ENCODE measurements at places on chromosomes 2 and 18. TPM values are rescaled to one million over a fixed set of nuclear protein-coding genes. Genes with fewer than 3 reads are reported as not detected.

Gene COX7A2L
- polyA plus RNA-seq, result 157 TPM

Gene SFTPB
- not detected for polyA plus RNA-seq

Gene ICOS
- polyA plus RNA-seq, result not detected

Gene IL18R1
- polyA plus RNA-seq, result 0.98 TPM

Gene TUBA4B
- polyA plus RNA-seq, result not detected

Gene MEIS1
- polyA plus RNA-seq, result 18.6 TPM

Gene GKN1
- polyA plus RNA-seq, result 0.38 TPM

Gene PTPRM
- 85.9 TPM for polyA plus RNA-seq

Gene GALNT14
- 1.8 TPM for polyA plus RNA-seq

Gene SERPINB4
- polyA plus RNA-seq, result not detected

Gene CMPK2
- polyA plus RNA-seq, result 3.2 TPM

- DNase-seq, result no peak
Measured at GRCh38 chr2:75064691-75065396, 106.4 kb downstream of the POLE4 start.

DNA sequence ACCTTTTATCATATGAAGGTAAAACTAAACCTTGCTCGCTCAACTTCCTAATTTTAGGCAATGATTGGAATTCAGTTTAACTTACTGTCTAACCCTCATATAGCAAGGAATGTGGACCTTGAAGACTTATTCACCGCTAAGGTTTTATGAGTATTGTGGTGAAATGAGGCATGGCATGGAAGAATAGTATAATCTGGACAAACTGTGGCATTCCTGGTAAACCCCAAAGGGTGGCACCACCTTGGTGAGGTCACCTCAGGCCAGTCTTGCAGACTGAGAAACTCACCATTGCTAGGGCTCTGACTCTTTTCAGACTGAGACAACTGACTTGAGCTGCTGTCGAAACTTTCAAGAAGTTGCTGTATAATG is 51.1 kb upstream of the EHBP1 start:
- peak; percentile 36 for DNase-seq

- no peak for DNase-seq
Measured at GRCh38 chr18:34729264-34729663, 19.2 kb downstream of the DTNA start.

- peak; percentile 26 for DNase-seq
Measured at GRCh38 chr2:52934323-52934898, 833.2 kb upstream of the CHAC2 start.

- DNase-seq, result no peak
Measured at GRCh38 chr2:233002829-233003657, 10.0 kb downstream of the NGEF start.

- no peak for DNase-seq
Measured at GRCh38 chr18:10284540-10285282, 169.7 kb upstream of the APCDD1 start.

DNA sequence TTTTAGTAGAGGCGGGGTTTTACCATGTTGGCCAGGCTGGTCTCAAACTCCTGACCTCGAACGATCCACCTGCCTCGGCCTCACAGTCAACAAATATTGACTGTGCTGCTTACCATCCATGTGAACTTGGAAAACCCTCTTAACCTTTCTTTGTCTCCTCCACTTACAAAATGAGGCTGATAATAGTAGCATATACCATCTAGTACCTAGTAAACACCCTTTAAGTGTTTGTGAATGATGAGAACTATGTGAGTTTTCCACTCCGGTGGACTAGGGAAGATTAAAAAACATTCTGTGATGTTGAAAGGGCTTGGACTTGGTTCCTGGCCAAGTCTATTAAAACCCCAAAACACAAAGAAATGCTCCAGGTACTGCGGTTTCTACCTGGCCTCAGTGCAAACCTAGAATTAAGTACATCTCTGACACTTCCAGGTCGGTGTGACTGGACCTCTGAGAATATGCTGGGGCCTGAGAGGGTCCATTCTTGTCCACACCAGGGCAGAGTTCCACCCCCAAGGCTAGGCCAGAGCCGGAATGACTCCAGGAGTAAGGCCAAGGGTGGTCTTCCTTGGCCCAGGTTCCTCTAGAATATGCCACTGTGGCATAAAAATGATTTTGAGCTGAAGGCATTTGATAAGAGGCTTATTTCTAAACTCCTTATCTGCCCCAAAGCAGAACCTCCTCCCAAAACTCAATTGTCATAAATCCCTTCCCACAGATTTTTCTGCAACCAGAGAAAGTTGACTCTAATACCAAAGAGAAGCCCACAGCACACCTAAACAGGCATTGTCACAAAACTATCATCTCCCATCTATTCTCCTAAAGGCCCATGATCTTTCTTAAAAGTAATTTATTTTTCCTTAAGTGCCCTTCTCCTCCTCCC is 217.5 kb downstream of the TGIF1 start:
- DNase-seq, result no peak

DNA sequence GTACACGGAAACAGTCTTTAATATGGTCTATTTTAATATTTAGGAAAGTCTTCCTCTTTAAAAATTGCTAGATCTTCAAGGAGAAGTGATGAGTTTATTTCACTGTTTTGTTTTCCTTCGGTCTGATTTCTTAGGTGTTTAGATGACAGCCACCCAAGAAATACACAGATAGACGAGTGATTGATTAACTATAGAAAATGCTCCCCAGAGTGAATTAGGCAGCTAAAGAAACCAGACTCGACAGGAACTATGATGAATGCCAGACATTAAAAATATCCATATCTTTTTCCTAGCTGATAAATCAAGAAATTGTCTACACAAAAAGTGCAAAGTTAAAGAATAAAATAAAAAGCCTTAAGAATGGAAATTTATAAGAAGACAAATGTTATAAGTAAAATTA is 888.7 kb upstream of the CNTNAP5 start:
- no peak for DNase-seq

- no peak for DNase-seq
Measured at GRCh38 chr2:222792001-222792611, 68.7 kb upstream of the ACSL3 start.

DNA sequence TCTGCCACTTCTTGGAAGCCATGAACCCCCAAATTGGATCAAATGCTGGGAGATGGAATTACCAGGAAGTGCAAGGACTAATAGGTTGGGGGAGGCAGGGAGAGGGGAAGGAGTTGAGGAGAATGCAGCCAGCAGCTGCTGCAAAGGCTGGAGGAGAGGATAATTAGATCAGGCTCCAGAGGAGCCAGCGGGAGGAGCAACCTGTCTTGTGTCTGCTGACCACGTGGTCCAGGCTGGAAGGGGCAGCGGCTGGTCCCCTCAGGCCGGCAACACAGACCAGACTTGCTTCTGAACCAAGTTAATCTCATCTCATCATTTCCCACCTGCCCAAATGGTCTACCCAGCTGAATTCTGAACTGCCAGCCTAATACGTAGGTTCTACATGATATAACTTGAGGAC is 68.3 kb downstream of the MRO start:
- DNase-seq, result no peak

DNA sequence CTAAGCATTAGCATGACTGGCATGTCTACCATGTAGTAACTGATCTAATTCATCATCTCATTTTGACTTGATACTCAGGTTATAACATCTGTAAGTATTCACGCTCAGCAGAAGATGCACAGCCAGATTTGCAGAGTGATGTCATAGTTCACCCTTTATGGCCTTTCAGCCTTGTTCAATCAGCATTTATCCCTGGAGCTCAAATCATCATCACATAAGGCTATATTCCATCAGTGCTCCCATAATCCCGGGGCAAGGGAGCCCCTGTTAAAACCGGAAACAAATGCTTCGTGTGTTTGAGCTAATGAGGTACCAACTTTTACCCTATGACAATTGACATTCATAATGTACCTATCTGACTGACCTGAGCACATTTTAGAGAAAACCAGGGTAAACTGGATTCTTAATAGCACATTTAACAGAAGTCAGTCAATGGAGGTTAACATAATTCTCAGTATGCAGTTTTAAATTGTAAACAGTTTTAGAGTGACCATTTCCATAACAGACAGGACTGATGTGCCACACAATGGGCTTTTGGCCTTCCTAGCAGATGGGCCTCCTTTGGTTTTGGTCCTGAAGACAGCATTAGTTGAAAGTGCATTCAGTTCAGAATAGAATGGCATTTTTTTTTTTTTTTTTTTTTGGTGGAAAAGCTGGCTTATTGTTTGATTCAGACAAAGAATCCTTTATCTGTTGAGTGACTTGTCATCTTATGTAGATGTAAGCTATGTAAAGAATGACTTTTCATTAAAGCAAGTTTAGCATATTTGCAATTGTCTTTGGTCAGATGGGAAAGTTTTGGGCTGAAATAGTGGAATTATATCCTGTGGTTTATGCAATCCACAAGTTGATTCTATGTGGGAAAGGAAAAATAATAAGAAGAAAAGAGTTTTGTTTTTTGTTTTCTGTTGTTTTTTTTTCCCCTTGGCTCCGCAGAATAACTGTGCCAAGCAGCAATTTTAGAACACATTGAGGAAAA is 866.0 kb upstream of the ACVR2A start:
- no peak for DNase-seq

DNA sequence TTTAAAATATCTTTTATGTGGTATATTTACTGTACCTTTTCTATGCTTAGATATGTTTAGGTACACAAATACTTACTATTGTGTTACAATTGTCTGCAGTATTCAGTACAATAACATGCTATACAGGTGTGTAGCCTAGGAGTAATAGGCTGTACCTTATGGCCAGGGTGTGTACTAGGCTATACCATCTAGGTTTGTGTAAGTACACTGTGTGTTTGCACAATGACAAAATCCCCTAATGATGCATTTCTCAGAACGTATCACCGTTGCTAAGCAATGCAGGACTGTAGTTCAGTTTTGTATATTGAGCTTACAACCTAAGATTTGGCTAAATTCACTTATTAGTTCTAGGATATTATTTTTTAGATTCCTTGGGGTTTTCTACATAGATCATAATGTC is 332.3 kb upstream of the HS6ST1 start:
- DNase-seq, result no peak

DNA sequence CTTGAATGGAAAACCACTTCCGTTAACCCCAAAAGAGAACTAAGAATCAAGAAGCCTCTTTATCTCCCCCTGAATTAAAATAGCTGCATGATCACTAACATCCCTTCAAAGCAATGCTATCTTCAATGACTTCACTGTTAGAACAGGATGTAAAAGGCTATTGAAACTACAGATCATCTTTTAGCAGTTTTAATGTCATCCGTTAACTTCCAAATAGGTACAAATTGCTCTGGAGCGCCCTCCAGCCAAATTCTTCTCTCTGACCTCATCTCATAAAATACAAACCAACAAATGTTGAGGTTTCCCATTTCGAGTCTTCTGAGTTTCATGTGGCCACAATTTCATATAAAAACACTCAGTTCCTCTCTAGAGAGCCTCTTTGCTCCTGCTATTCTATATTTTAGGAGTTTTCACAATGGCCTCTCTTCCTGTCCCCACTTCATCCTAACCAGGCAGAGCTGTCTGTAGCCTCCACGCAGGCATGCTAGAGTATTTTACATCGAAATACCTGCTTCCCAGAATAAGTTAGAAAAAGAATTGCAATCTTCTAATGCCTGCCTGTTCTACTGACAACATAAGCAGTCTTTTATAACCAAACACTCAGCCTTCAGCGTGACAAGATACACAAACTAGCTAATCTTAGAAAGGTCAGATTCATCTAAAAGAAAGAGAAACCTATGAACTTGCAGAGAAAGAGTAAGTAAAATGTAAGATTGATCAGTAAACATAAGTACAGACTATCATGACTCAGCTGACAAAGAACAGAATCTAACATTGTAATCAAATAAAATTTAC is 37.9 kb downstream of the B4GALT6 start:
- no peak for DNase-seq

GRCh38 chr18:27621236-27621890 is 436.3 kb upstream of the CHST9 start:
- no peak for DNase-seq

DNA sequence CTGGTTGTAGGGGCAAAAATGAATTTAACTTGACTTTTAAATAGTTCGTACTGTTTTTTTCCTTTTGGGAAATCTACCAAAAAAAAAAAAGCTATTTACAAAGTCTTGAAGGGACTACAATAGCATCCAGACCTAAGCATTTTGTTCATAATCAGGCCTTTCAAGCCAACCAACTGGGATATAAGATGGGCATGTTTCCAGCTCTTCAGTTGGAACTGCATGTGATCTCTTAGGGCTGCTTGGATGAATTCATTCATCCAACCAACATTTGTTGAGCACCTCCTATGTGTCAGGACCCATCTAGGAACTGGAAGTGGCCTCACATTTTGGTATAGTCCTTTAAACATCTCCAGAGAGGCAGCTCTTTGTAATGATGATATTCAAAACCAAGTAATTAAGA is 98.6 kb downstream of the AAK1 start:
- DNase-seq, result peak; percentile 69

DNA sequence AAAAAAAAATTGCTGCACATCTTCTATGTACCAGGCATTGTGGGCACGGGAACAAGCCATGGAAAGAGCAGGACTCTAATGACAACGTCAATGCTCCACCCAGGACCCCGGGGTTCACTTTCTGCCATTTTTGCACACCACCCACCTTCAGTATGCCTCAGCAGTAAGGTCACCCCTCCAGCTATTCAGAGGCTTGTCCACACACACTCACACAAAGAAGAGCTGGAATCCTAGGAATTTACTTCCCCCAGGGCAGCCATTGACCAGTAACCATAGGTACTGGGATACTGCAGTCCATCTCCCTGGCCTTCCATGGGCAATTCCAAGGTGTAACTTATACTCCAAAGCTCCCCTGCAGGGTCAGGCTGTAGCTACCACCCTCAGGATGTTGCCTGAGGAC is 170.8 kb downstream of the SUCLG1 start:
- no peak for DNase-seq

GRCh38 chr2:44957656-44958327 is 16.3 kb downstream of the SIX3 start:
- DNase-seq, result peak; percentile 13

- no peak for DNase-seq
Measured at GRCh38 chr2:86543335-86543734, 19.9 kb downstream of the CHMP3 start.

GRCh38 chr2:210655229-210655975 is 99.0 kb downstream of the CPS1 start:
- no peak for DNase-seq

- DNase-seq, result no peak
Measured at GRCh38 chr2:45678791-45679348, 27.4 kb downstream of the PRKCE start.

Measured in muscle of back (tissue), 13 donors.